Urinary bladder (tissue), 4 donors: ENCODE measurements at places on chromosomes 13 and 19. TPM values are rescaled to one million over a fixed set of nuclear protein-coding genes. Genes with fewer than 3 reads are reported as not detected.

- peak; percentile 35 for DNase-seq
Observed at GRCh38 chr13:30972888-30973377, 40.5 kb downstream of the TEX26 start.

GRCh38 chr19:12995596-12996405 is 526 bp downstream of the NFIX start:
- no peak for DNase-seq

DNA sequence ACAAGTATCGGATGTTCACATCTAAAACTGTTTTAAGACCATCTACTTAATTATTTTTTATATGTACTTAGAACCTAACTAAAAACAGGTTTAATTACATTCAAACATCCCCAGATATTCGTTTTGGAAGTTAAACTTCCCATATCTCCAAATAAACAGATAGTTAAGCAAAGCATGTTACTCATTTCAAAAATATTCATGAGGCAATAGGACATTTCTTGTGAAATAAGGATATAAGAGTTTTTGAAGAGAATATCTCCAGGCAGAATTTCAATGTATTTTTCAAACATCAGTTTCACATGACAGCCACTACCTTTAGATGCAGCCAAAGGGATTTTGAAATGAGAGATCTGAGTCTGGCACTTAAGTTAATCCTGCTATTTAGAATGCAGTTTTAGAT is 697.5 kb downstream of the SLITRK1 start:
- no peak for DNase-seq

DNA sequence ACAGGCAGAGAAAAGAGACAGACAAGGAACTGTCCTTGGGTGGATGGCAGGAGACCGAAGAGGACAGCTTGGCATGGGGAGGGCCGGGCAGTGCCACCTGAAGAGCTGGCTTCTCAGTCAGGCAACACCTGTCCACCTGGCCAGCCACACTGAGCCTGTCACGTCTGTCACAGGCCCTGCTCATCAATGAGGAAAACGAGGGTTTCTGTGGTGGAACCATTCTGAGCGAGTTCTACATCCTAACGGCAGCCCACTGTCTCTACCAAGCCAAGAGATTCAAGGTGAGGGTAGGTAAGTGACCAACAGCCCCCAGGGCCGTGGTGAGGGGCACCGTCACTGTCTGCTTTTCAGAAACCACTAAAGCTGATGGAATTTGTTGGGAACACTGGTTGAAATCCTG is 11.2 kb upstream of the PROZ start:
- DNase-seq = no peak

Gene AMER2
- total RNA-seq = 1.3 TPM

Gene ELL
- total RNA-seq = 9.7 TPM

GRCh38 chr19:5851302-5851701 is at the start of gene FUT3:
Gene FUT3 (minus strand): TSS chr19:5851449.
- no peak for DNase-seq

DNA sequence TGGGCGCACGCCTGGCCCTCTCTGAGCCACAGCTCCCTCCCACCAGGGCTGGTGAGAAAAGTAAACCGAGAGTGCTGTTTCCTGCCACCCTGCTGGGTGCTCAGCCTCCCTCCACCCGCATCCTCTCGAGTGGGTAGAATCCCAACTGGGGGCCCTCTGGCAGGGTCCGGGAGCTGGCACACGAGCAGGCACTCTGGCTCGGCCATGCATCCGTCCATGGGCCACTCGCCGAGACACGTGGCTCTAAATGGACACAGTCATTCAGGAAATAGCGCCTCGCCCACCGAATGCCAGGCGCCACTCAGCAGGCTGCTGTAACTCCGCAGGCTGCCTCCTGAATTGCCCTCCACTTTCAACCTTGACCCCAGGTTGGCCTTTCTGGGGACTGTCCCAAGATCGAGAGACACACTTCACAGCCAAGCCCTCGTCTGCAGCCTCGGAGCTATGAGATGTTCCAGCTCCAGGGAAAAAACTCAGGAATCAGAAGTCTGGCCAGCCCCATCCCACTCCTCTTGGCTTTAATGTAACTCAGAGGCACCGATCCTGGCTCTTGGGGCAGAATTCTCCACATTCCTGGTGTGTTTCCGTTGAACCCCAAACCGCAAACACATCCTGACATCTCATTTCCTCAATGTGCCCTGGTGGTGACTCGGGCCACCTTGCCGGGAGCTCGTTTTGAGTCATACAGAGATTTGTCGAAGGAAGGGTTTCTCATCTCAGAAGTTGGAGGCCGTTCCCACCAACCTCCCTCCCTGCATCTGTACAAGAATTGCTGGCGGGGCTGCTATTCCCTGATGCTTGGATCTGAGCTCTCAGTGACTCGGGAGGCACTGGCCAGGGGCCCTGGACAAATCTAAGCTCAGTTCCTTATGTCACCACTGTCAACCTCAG is 14.1 kb downstream of the KLF2 start:
- DNase-seq = no peak

Gene ZNF112
- 18.7 TPM for total RNA-seq

- no peak for DNase-seq
Observed at GRCh38 chr19:30428844-30429243, 56.7 kb downstream of the ZNF536 start.

DNA sequence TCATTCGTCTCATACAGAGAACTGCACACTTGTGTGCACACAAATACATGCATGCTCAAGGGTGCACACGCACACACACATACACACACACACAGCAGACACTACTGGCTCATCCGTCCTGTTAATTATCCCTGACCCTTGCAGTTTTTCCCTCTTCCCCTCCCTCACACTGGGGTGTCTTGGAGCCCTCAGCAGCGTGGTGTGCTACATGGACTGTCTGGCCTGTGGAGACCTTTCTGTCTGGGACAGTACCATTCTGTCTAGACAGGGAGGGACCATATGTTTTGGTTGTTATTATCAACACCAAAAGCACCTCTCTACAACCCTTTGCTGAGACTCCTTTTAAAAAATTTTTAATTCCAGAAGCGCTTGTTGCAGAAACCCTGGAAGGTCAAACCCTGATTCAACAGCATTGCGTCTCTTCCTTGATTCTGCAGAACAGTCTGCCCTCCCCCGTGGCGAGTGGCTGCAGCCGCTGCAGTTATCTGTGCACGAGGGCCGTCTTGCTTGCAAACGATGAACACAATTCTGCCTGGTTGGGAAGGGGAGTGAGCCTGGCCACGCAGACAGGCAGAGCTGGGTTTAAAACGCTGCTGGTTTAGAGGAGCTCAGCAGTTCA is 374.0 kb downstream of the IRS2 start:
- peak; percentile 41 for DNase-seq

- DNase-seq = no peak
Observed at GRCh38 chr19:14433554-14434501, 722 bp downstream of the PKN1 start.

Gene MATK
- total RNA-seq = 0.53 TPM

GRCh38 chr19:29029268-29029958 is 183.5 kb downstream of the UQCRFS1 start:
- DNase-seq = no peak

- DNase-seq = peak; percentile 26
Observed at GRCh38 chr19:50607874-50608785, 31.6 kb downstream of the SYT3 start.

Gene ZNF471
- 18.5 TPM for total RNA-seq

Gene CFD
- 84.4 TPM for total RNA-seq

DNA sequence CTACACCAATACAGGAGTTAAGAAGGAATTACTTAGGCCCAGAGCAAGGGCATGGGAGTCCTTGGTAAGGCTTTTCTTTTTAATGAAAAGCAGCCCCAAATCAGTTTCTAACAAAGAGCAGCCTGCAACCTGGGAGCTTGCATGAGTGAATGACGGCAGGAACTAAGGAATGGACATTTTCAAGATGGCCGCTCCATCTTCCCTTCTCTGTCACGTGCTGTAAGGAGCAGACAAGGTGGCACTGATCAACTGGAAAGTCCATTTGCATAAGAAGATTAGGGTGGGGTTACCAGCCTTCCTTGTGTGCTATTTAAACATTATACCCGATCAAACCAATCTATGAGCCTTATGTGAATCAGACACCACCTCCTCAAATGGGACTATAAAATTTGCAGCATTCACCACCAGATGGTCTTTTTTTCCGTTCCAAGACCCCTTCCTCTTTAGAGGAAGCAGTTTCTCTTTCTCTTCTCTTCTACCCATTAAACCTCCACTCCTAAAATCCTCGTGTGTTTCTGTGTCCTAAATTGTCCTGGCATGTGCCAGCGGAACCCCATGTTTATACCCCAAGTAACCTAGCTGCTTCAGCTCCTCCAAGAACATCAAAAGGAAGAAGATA is 2.8 kb upstream of the SIGLECL1 start:
- DNase-seq = no peak

Gene LRFN3
- 1.9 TPM for total RNA-seq

DNA sequence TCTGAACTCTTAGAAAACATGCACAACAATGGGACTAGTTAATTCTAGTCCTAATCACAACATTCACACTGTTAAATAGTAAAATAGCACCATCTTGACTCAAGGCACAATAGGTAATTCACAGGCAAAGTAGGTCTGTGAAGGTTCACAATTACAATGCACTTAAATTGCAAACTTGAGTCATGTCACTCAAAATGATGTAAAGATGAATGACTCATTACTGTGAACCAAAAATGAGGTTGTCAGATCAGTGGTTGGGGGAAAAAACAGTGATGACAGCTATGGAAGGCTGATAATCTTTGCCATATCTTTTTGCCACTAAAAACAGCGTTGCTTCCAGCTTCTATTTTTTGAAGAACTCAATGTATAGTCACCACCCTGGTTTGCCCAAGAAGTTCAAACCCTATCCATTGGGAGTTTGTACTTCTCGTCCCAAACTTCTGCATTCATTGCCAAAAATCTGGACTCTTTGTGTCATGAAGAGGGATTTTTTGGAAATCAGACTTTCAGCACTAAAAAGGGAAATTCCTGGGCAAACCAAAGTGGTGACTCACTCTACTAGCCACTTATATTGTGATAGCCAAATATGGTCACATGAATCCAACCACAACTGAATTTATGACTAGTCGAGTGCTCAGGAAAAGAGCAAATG is 200.9 kb upstream of the TMTC4 start:
- DNase-seq = no peak

DNA sequence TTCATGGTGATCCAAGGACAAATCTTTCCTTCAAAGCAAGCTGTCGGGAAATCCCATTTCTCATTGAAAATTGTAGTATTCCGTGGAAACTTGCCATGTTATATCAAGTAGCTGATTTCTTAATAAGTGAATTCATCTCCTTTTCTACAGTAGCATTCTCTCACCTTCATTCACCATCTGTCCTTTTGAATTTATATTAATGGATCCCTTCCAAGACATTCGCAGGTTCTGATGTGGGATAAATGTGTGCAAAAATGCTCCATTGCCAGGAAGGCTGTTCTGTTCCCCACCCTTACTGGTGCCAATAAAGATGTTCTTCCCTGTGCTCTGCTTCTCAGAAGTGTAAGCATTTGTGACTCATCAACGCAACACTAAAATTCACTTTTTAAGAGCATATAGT is 36.2 kb downstream of the AMER2 start:
- no peak for DNase-seq

GRCh38 chr13:21445759-21446158 is 13.3 kb downstream of the ZDHHC20 start:
- DNase-seq = no peak

Gene C1QTNF9B
- total RNA-seq = 0.58 TPM

Gene CGB5
- not detected for total RNA-seq

DNA sequence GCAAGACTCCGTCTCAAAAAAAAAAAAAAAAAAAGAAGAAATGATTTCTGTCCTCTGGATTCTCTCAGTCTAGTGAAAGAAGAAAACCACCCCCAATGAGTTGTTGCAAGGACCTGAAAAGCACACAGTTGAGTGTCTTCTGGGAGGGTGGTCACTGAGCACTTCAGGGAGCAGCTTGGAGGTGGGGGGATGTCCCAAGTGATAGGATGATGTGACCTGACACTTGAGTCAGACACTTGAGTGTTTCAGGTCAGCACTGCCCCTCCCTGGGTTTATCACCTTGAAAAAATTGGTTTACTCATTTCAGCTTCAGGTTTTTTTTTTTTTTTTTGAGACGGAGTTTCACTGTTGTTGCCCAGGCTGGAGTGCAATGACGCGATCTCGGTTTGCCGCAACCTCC is 63.2 kb downstream of the ZNF823 start:
- no peak for DNase-seq

DNA sequence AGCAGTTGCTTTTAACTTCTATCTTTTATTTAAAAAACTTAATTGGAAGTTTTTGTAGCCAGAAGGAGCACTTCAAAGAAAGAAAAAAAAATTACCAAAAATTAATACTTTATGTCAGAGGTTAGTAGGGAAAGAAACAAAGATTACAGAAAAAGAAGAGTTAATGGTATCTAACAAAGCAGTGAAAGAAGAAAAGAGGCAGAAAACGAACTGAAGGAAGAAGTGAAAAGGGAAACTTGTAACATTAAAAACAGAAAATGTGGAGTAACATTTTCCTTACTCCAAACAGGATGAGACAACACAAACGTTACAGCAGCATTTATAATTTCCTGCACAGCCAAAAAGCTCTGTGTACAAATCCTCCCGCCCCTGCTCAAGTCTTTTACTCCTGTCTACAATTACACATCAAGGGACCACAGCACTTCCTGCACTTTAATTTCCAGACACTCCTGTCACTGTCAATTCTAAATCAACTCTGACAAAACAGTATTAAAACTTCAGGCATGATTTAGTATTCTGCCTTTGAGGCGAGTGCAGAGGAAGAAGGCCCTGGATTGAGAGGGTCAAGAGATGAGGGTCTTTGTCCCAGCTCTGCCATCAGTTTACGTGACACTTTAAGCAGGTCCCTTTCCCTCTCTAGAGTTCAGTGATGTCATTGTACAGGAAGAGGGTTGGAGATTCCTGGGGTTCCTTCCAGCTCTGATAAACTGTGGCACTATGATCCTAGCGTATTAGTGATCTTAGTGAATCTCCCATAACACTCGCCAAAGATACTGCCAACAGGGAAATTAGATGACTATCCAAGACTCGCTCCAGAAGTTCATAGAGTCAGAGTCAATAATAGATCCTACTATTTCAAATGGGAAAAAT is 53.2 kb upstream of the LSM14A start:
- DNase-seq = no peak

DNA sequence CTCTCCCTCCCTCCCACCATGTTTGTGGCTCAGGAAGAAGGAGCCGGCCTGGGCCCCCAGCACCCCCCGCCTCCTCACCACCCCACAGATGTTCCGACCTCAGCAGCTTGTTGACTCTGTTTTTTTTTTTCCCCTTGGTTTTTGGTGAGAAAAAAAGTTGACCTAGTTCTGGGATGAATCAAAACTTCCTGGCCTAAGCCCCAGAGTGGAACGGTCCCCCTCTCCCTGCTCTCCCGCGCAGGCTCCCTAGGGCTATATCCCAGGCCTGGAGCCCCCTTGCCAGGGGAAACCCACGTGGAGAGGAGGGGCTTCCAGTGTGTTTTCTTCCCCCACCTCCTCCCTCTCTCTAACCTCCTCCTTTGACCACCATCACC is 4.0 kb downstream of the COL5A3 start:
- no peak for DNase-seq

Gene SIGLECL1
- not detected for total RNA-seq

GRCh38 chr13:25371158-25371874 is 458 bp upstream of the ATP8A2 start:
- no peak for DNase-seq

GRCh38 chr13:42100960-42101359 is 52.5 kb downstream of the DGKH start:
- no peak for DNase-seq

- DNase-seq = no peak
Observed at GRCh38 chr19:55141696-55142095, 7.3 kb downstream of the TNNT1 start.

GRCh38 chr19:54673222-54673621 is 10.4 kb downstream of the LILRB4 start:
- DNase-seq = no peak

- DNase-seq = no peak
Observed at GRCh38 chr13:110640591-110641029, 25.3 kb downstream of the NAXD start.
